ENCODE measurements at places on chromosomes 4 and X.

DNA sequence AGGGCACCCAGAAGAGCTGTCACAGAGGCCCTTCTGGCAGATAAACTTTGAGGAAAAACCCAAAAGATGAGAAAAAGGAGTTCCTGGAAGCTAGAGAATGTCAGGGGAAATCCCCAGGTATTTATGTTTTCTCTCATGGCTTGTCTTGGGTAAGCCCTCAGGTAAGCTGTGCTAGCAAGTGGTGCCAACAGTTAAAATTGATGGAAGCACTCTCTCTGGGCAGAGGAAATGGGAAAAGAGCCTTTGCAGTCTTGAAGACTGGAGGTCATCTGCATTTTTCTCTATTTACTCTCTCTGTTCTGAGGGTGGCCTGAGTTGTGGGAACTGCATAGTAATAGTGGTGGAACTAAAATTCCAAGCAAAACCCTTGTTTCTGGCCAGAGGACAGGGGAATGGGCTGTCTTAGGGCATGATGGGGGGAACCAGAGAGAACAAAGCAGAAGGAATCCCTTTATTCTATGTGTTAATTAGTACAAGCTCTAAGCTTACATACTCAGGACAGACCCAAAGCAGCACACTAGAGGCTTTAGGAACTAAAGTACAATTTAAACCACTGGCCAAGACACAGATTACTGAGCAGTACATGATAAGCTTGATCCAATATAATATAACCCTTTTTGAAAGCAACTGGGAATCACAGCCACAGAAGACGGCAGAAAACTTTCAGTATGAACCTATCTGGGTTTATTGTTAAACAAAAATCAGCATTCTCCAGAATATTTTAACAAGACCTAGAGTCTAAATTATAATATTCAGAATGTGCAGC, 53.3 kb upstream of the SLC10A4 start:
- DNase-seq, result no peak

GRCh38 chr4:2059046-2059725, at the start of gene NAT8L:
TSS of gene NAT8L (plus strand) at chr4:2059327. CDS start at chr4:2059512, 185 bp downstream.
- DNase-seq, result no peak

- no peak for DNase-seq
These were observed 10.2 kb downstream of the GAK start for GRCh38 chr4:921830-922331.

- no peak for DNase-seq
These were observed 10.0 kb upstream of the GNRHR start for GRCh38 chr4:67764183-67764582.

DNA sequence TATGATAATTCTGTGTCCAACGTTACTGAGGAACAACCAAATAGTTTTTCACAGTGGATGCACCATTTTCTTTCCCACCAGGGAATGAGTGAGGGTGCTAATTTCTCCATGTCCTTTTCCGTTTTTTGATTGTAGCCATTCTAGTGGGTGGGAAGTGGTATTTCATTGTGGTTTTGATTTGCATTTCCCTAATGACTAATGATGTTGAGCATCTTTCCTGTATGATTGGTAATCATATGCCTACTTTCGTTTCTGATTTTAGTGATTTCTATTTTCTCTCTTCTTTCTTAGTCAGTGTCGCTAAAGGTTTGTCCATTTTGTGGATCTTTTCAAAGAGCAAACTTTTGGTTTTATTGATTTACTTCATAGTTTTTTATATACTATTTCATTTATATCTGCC, 32.1 kb upstream of the TEX13D start:
- DNase-seq, result no peak

DNA sequence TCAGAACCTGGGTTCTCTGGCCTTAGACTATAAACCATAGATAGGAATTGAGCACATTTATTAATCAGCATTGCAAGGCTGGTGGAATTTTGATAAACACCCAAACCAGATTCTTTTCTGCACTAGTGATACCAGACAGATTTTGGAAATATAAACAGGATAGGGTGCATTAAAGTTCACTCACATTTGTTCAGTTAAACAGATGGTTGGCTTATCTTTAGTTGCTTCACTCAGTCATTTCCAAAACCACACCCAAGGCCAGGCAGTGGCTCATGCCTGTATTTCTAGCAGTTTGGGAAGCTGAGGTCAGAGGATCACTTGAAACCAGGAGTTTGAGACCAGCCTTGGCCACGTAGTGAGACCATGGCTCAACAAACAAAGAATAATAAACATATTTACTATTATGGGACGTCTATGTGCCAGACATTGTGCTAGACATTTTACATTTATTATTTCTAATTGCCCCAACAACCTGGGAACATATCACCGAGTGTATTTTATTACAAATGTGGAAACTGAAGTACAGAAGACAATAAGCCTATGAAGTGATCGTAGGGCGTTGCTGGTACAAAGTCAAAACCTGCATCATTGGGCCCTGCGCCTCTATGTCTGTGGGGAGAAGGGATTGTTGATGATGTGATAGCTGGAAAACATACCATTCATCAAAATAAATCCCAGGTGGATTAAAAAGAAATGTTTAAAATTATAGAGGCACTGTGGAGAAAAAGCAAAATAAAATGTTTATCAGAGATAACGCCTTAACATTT, 15.0 kb downstream of the ADD1 start:
- DNase-seq, result no peak

DNA sequence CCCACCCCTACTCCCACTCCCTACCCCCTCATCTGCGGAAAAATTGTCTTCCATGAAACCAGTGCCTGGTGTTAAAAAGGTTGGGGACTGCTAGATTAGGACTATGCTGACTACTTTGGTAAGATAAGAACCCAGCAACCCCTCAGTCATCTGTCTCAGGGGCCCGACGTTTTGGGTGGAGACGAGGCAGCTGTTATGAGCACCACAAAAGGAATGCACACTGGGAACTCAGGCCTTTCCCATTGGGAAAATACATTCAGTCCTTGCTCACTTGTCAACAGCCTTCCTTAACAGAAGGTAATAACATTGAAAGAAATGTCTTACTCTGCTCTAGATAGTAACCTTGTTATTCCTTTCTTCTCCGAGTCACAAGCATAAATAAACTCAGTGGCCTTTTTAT, 310.8 kb downstream of the AFF2 start:
- no peak for DNase-seq

- no peak for DNase-seq
These were observed 108.8 kb upstream of the KIT start for GRCh38 chr4:54548831-54549460.

Data from stimulated activated CD8-positive, alpha-beta memory T cell treated with anti-CD3 and anti-CD28 coated beads, Interleukin-15, amount 100 ng/mL, for 1 hour (primary cell).